Suprapubic skin (tissue), 4 donors: ENCODE measurements at places on chromosomes 5 and 9. TPM values are rescaled to one million over a fixed set of nuclear protein-coding genes. Genes with fewer than 3 reads are reported as not detected.

GRCh38 chr5:156826150-156826549 is 23.9 kb upstream of the PPP1R2B start:
- DNase-seq, result no peak

DNA sequence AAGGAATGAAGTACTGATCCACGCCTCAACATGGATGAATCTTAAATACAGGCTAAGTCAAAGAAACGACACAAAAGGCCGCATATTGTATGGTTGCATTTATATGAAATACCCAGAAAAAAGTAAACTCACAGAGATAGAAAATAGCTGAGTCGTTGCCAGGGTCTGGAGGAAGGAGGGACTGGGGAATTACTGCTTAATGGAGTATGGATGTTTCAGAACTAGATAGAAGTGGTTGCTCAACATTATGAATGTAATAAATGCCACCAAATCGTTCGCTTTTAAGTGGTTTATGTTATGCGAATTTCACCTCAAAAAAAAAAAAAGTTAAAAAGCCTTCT is 784 bp upstream of the MSANTD3 start:
- no peak for DNase-seq

Gene ENTPD2
- 20.8 TPM for total RNA-seq

DNA sequence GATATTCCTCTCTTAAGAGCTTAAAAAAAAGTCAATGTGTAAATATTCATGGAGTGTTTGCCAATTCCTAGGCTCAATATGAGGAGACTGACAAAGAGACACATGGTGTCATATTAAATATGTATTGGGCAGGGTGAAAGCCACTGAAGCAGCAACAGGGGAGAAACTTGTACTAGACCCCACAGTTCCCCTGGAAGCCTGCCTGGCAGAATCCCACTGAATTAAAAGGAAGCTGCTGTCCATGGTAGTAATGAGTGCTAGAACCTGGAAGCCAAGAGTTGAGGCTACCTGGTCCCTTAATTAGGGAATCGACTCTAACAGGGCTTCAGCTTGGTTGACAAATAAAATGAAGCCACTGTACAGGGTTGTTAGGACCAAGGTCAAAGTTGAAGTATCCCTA is 129.4 kb upstream of the GPR151 start:
- DNase-seq, result no peak

GRCh38 chr5:50984640-50985039 is 318.2 kb downstream of the PARP8 start:
- no peak for DNase-seq
